ENCODE measurements at places on chromosomes 11 and 22.

GRCh38 chr11:103676413-103676812 is 360.0 kb upstream of the DDI1 start:
- no peak for DNase-seq

GRCh38 chr11:5507933-5508305 is 1.8 kb downstream of the UBQLN3 start:
- DNase-seq, result no peak

GRCh38 chr11:91081440-91082043 is 858.7 kb upstream of the CHORDC1 start:
- DNase-seq, result peak; percentile 30

GRCh38 chr11:72140661-72141060 is 5.1 kb downstream of the FOLR3 start:
- DNase-seq, result no peak

DNA sequence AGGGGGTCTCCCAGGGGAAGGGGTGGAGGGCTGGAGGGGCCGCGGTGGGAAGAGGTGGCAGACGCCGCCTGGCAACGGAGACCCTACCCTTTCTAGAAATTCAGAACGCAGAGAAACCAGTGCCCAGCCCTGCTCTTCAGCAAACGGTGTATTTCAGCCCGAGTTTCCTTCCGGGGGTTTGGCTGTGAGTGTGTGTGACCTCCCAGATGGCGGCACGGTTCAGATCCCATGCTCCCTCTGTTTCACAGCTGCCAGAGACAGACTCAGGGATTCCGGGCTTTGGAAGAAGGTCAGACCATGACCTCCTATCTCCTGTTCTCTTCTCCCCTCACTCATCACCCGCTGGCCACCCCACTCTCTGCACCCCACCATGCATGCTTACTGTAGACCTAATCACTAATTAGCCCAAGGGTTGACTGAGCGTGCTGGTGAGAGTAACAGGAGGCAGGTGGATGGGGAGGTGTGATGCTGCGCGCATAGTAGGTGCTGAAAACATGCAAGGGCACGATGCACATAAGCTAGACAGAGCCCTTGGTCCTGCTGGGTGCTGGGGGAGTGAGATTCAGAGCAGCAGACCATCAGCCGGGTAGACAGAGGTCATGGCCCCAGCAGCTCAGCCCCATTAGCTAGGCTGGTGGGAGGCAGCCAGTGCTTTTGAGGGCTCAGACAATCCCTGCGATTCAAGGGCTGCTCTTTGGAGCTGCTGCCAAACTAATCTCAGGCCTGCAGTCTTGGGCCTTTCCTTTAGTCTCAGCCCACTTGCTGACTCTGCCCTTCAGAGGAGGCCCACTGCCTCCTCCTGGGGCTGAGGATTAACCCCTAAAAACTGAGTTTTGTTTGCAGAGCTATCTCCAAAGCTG is 256.5 kb upstream of the CADM1 start:
- DNase-seq, result no peak

GRCh38 chr11:57709802-57710367 is 2.1 kb downstream of the MED19 start:
- DNase-seq, result no peak

- DNase-seq, result no peak
Observed at GRCh38 chr11:64373598-64373974, 14.6 kb downstream of the RPS6KA4 start.

- no peak for DNase-seq
Observed at GRCh38 chr11:62004473-62004872, 37.0 kb upstream of the FTH1 start.

DNA sequence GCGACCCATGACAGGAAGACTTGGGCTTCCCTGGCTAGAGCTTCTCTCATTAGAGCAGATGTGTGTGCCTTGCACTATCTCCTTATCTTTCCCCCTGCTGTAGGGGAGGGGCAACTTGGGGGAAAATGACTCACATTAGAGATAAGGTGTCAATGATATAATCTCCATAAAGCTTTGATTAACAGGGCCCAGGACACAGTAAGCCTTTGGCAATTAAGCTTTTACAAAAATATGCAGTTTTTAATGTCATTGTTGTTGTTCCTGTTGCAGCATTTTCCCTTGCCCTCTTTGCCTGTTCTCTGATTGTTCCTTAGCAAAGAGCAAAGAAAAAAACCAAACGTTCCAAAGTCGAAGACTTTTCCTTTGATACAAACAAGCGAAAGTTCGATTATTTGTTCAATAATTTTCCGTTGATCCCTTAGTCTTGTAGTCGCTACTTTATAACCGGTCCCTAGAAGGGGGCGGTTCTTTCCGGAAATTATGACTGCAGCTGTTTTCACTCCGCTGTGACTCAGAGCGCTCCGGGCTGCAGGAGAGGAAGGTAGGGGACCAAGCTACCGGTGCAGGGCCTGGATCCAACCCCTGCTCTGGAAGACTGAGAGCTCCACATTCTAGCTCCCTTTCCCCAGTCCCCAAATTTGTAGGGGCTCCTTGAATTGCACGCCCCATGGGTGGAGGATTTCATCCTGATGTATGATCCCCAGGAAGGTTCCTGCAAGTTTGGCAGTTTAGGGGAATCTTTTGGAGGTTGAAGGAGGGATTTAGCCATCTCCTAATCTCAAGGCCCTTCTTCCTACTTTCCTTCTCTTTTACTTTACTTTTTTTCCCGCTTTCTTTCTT is at the start of gene VWA5A:
VWA5A (plus strand) TSS at position 509 of the 840 bp plus-strand sequence. CDS start 2,062 bp downstream, outside the sequence.
- DNase-seq, result peak; percentile 35

DNA sequence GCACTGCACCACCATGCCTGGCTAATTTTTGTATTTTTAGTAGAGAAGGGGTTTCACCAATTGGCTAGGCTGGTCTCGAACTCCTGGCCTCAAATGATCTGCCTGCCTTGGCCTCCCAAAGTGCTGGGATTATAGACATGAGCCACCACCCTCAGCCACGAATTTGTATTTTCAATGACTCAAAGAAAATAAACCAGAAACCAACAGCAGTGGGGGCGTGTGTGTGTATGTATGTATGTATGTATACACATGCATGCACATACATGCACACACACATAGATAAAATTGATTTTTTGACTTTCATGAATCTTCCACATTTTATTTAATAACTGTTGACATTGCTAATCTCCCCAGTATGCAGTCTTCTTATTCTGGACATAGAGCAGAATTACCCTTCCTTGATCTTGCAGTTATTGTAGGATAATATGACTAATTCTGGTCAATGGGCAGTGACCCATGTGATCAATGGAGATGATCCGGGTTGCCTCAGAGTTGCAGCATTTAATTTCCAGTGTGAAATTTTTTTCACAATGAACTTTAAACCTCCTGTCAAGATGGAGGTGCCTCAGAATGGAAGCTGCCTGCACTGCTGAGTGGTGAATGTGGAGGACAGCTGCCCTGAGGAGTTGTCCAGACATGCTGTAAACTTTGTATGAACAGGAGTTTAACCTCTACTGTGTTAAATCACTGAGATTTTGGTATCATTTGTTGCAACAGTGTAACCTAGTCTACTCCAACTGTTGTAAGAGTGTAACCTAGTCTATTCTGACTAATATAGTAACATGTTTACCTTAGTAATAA is 12.8 kb upstream of the PTPN5 start:
- no peak for DNase-seq

DNA sequence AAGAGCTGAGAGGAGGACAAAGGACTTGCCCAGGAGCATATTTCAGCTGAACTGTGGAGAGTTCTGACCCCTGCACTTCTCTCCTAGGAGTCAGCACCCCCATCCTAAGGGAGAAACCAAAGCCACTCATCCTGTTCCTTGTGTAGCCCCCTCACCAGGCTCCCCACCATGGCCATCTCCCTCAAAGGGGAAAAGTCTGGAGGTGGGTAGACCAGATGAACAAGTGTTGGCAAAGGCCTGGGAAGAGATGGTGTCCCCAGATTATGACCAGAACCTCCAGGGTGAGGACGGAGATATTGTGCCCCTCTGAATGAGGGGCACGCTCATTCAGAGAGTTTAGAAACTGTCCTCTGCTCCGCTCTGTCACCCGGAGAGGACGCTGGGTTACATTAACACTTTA is 880.0 kb downstream of the BRD1 start:
- DNase-seq, result no peak

GRCh38 chr22:46867106-46867505 is 104.7 kb downstream of the TBC1D22A start:
- peak; percentile 16 for DNase-seq

GRCh38 chr22:30445438-30446145 is 20.0 kb downstream of the MTFP1 start:
- no peak for DNase-seq

DNA sequence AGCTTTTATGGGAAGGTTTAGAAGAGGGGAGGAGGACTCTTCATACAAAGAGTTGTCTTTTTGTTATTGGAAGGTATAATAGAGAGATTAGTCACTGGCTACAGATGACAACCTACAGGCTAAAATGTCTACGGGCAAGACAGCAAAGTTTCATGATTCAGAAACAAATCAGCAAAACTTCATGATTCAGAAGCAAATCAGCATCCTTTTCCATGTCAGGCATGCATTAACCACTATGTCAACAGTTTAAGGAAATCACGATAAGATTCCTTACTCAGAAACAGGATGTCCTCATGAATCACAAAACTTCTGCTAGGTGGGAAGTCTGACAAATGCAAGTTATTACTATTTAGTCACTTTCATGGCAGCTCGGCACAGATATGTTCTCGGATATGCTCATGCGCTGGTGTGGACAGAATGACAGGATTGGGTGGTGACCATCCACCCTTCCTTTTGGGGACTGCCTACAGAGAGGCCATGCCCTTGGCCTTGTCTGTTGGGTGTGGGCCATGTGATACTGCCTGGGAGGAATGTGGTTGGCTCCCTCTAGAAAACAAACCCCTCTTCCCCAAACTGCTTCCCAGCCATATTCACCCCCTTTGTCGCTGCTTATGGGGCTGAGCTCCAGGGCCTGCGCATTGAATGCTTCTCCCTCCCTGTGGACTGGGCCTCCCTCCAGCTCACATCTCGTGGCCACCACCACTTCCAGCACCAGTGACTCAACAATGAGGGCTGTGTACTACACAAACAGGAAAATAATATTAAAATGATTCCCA is 10.1 kb downstream of the C11orf91 start:
- DNase-seq, result peak; percentile 79

DNA sequence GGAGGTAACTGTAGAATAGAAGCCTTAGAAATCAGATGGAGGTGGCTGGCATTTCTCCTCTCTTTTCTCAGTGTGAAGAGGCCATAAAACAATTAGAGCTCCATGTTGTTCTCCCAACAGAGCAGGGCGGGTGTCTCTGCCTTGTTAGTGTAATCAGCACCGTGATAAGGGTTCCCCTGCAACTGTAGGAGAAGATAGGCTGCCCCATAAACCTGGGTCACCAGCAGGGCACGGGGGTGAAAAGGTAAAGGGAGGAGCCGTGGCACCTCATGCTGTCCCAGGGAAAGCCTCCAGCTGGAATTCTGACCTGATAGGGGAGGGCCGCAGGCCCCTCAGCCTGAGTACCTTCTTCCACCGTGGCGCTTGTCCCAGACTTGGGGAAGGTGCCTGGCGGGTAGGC is 68.7 kb downstream of the ISX start:
- DNase-seq, result no peak

- DNase-seq, result no peak
Observed at GRCh38 chr11:79220171-79220570, 220.7 kb downstream of the TENM4 start.

DNA sequence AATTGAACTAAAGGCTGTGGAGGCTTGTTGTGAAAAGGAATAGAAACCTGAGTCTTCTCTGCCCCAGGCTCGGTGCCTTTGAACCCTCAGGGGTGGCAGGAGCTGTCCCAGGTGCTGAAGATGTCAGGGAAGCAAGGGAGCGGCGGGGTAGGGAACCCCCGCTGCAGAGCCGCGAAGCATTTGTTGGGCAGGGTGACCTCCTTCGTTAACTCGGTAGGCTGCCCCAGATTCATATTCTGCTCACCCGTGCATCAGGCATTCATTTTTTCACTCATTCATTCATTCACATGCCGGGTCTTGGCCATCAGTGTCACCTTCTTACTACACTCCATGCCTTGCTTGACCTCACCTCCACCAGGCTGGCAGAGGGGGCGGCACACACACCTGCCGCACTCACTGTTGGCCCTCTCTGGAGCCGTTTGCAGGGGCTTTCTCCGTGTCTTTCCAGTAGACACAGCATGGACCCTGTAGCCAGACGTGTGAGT is 618.9 kb downstream of the BRD1 start:
- no peak for DNase-seq

GRCh38 chr11:14520747-14521151 is 563 bp upstream of the PSMA1 start:
- no peak for DNase-seq

- no peak for DNase-seq
Observed at GRCh38 chr22:19568337-19569275, 44.4 kb upstream of the CLDN5 start.

- DNase-seq, result no peak
Observed at GRCh38 chr11:88531831-88532230, 194.3 kb upstream of the CTSC start.

DNA sequence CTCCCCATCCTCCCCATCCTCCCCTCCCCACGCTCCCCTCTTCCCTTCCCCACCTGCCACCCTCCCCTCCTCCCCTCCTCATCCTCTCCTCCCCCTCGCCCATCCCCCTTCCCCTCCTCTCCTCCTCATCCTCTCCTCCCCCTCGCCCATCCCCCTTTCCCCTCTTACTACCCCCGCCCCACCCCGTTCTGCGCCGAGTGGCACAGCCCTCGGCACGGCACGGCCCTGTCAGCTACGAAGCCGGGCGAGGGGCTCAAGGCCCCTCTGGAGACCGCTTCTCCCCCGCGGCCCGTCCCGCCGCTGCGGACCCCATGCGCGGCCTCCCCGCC is 449.9 kb downstream of the OPCML start:
- no peak for DNase-seq

- no peak for DNase-seq
Observed at GRCh38 chr11:35151683-35152280, 12.8 kb downstream of the CD44 start.

DNA sequence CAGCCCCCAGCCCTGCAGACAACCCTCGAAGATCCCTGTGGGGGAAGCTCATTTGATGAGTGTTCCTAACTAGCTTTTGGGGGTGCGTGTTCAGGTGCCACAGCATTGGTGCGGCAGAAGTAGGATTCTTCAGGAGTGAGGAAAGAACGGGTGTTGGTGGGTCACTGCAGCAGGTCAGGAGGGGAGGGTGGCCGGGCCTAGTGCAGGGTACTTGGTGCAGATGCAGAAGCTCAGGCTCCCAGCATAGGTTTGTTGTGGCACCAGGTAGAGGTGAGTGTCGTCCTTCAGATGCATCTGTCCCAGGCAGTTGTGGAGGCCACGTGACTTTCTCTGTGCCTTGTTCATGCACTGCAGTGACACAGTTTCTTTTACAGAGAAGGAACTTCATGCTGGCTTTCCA is 15.1 kb upstream of the ADORA2A start:
- no peak for DNase-seq

DNA sequence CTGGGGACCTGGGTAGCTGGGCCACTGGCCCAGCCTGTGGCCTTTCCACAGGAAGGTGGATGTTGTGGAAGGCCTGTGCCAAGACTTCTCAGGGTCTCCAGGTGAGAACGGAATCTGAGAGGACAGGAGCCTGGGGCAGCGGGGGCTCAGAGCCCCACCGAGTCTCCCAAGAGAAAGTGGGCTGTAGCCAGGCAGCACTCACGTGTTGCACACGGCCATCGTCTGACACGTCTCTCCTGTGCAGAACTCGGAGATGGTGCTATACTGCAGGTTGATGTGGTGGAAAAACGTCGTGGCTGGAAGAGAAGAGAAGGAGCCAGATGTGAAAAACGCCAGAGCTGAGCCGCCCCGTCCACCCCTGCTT is 6.4 kb downstream of the MOB2 start:
- DNase-seq, result no peak
